ENCODE measurements at places on chromosomes 1 and 21.

- peak; percentile 50 for DNase-seq
Measured at GRCh38 chr1:11059155-11059967, 457 bp downstream of the SRM start.

DNA sequence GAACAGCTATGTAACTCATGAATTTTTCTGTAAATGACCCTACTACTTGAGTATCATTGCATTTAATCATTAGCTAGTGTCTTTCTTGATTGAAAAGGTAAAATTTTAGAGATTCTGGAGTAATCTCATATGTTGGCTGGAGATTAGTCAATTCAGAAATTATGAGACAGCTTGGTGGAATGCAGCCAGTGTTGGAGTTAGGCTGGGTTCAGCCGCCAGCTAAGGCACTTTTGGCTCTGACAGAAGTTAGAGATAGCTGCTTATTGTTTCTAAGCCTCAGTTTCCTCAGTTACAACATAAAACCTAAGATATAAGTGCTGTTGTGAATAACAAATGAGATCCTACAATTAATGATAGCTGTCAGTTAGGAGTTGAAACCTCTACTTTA lies 49.4 kb downstream of the TBCE start:
- DNase-seq = no peak

GRCh38 chr1:225981714-225982113 lies 17.4 kb downstream of the SDE2 start:
- DNase-seq = no peak

DNA sequence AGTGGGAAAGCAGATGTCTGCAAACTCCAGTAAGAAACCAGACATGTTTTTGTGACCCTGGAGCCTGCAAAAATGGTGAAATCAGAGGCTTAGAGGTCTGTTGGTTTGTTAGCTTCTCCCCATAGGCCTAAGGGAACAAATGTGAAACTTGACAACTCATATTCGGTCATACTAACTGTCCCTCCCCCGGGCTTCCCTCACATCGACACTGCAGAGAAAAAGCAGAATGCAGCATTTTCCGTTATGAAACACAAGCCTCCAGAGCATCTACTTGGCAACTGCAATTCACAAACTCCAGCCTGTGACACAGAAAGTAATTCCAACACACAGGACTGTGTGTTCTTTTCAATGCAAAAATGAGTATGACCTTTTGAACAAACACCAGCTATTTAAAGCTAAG lies 3.7 kb downstream of the KCNA2 start:
- no peak for DNase-seq

DNA sequence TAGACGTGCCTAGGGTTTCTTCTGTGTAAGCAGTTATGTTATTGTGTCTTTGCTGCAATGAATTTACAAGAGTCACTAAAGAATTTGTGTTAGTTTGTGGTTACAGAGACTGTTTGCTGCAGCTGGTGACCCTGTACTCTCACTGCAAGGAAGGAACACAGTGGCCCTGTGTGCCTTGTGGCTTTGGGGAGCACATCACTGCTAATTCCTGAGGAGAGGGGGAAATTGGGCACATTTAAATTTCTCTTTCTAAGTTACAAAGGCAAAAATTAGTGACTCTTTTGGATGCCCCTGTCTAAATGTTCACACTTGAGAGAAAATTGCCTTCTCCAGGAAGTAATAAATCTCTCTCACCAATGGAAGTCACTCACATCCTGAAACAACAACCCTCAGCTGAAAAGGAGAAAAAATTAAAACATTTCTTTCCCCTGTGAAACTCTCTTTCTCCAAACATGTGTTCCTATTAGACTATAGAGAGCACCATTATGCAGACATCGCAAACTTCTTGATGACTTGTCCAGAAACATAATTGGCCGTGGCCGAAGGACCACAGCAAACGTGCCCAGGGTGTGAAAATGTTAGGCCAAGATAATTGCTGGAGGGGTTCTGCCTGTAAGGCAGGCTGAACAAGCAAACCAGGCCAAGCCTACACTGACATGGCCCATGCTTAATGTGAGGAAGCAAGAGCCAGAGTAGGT lies 32.3 kb upstream of the SPAG17 start:
- no peak for DNase-seq

DNA sequence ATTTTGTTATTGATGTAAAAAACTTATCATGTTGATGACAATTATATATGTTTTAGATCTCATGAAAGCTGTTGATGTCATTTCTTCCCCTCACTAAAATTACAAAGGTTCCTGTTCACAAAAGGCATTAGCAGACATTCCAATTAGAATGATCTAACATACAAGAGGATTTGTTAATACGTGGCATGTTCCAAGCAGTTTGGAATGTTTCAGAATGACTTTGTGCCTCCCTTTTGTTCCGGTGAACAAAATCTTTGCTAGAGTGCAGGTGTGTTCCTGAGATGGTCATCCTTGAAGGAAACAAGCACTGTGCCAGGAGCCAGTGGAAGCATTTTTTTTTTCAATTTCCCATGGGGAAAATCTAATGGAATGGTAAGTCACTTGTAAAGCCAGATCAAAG lies 108.0 kb upstream of the KCTD3 start:
- no peak for DNase-seq

GRCh38 chr1:29686012-29686930 lies 449.9 kb downstream of the PTPRU start:
- DNase-seq = no peak

DNA sequence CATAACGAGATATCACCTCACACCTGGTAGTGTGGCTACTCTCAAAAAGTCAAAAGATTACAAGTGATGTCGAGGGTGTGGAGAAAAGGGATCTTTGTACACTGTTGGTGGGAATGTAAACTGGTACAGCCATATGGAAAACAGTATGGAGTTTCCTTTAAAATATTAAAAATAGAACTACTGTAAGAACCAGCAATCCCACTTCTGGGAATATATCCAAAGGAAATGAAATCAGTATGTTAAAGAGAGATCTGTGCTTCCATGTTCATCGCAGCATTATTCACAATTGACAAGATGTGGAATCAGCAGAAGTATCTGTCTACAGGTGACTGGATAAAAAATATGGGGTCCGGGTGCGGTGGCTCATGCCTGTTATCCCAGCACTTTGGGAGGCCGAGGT lies 7.6 kb upstream of the PIK3C2B start:
- no peak for DNase-seq

- DNase-seq = no peak
Measured at GRCh38 chr1:31310198-31310597, 13.4 kb downstream of the ZCCHC17 start.

DNA sequence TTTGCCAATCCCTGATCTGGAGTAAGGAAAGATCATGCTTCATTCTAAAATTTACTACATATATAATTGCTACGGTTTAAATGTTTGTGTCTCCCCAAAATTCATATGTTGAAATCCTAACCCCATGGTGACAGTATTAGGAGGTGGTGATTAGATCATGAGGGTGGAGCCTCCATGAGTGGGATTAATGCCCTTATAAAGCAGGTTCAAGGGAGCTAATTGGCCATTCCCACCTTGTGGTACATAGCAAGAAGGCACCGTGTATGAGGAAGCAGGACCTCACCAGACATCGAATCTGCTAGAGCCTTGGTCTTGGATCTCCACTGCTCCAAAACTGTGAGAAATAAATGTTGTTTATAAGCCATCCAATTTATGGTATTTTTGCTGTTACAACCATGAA lies 55.5 kb downstream of the GADD45A start:
- no peak for DNase-seq

DNA sequence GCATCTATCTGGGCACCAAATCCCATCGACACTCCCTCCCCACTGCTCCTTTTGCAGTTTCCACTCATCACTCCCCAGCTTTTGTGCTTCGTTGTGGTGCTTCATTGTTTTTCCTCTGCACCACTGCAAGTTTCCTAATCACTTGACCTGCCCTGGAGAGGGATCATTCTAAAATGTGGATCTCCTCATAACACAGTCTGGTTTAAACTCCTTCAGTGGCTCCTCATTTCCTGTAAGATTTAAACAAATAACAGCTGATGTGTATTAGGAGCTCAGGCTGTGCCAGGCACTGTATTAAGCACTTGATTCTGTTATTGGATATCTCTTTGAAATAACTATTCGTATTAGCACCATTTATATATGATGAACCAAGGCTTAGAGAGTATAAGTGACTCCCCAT lies 51.3 kb downstream of the MAP10 start:
- DNase-seq = no peak

- no peak for DNase-seq
Measured at GRCh38 chr21:41349126-41349525, 12.7 kb upstream of the MX2 start.

GRCh38 chr1:186283374-186283773 lies 91.7 kb downstream of the TPR start:
- no peak for DNase-seq

DNA sequence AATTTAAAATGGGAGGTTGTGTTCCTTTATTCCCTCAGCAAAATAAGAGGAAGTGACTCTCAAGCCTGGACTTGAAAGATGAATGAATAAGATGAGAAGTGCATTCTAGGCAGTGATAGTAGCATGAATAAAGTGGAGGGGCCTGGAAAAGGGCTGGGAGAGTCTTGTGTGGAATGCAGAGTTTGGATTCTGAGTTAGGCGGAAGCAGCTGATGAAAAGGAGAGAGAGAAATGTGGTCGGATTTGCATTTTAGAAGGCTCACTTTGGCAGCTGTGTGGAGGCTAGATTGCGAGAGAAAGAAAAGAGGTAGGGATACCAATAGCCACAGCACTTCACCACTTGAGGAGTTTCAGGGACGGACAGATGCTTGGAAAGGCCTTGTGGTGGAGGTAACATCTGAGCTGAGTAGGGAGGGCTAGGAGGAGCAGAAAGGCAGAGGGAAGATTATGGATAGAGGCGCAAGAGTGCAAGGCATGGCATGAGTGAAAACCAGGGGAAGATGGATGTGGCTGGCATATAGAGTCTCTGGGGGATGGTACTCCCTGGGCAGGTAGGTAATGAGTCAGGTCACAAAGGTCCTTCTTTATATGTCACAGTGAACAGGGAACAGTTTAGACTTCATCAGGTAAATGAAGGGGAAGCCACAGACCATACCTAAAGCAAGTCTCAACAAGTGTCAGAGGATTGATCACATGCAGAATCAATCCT lies 59.6 kb downstream of the ST3GAL3 start:
- no peak for DNase-seq

- no peak for DNase-seq
Measured at GRCh38 chr21:26199456-26199855, 28.9 kb upstream of the APP start.

DNA sequence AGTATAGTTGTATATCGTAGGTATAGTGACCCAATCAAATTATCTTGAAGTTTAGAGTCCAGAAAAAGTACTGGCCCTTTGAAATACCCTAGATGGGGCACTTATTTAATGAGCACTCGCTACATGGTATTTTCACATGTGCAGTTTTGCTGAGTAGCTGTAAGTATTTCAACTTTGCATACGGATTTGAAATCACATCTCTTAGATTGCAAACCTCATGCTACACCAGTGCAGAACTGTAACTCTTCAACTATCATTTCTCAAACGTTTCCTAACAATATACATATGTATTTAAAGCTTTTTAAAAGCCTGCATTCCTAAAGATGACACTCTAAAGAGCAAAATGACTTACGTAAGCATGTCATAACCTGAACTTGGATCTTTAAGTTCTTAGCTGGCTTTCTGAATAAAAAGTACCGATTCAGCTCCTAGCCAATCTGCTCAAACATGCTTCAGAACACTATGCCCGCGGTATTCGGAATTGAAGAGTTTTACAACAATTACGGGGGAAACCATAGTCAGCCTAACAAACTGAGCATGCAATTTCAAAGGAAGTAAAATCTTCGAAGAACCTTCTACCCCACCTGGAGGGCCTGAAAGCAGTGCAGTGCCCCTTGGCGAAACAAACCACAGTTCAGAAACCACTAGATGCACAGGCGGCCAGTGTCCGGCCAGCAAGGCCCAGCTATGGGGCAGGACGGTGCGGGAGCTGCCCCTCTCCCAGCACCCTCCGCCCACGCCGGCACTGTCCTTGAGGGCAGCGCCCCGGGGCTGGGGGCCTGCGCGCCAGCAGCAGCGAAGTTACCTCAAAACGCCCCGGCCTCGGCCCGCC lies 863 bp downstream of the FH start:
- no peak for DNase-seq

GRCh38 chr1:22126531-22126930 lies 16.4 kb downstream of the WNT4 start:
- no peak for DNase-seq

- DNase-seq = no peak
Measured at GRCh38 chr1:174995916-174996315, 3.8 kb upstream of the CACYBP start.

DNA sequence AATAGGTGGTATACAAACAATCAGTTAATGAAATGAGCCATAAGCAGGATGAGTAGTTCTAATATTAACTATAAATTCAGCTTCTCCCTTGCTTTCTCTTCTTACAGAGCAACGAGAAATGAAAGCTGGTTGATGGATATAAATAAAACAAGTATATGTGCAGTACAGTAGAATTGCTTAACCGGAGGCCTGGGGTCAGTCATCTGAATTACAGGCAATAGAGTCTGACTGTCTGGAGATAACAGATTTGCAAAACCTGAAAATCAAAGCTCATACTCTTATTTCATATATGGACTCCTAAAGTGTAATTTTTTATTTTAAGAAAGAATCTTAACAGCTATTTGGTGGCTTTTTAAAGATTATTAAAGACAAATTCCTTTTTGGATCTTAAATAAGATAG lies 43.1 kb upstream of the SGIP1 start:
- no peak for DNase-seq

- no peak for DNase-seq
Measured at GRCh38 chr1:206935491-206936067, 10.7 kb downstream of the PIGR start.

GRCh38 chr1:41689558-41689981 lies 205.1 kb upstream of the EDN2 start:
- no peak for DNase-seq

- no peak for DNase-seq
Measured at GRCh38 chr1:68329096-68329835, 96.9 kb upstream of the WLS start.

DNA sequence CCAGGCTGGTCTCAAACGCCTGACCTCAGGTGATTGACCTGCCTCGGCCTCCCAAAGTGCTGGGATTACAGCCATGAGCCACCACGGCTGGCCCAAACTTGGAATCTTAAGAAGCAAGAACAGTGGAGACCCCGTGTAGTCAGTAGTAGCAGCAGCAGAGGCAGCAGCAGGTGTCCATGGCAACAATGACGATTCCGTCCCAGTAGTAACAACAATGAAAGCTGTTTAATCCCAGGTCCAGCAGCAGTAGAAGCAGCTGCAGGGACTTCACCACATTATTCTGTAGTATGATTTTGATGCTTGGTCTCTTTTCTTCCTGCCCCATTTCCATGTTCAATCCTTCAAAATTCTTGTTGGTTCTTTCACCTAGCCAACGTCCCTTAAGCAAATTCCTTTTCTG lies 69.6 kb upstream of the KCTD3 start:
- DNase-seq = no peak
